ENCODE measurements at places on chromosomes 6 and 20.

- DNase-seq = no peak
Measured at GRCh38 chr6:53792973-53793317, 1.9 kb upstream of the LRRC1 start.

DNA sequence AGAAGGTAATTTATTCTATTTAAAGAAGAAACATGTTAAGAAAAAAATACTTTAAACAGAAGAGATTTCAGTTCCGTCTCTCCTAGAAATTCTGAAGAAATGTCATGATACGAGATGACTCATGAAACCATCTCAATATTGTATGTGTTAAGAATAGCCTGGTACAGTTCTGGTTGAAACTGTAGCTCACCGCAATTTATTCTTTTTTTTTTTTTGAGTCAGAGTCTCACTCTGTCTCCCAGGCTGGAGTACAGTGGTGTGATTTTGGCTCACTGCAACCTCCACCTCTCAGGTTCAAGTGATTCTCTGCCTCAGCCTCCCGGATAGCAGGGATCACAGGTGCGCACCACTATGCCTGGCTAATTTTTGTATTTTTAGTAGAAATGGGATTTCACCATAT lies 103.3 kb downstream of the ARHGAP18 start:
- no peak for DNase-seq

- no peak for DNase-seq
Measured at GRCh38 chr6:21753241-21754108, 159.9 kb downstream of the SOX4 start.

GRCh38 chr6:12423832-12424231 lies 133.7 kb downstream of the EDN1 start:
- no peak for DNase-seq

DNA sequence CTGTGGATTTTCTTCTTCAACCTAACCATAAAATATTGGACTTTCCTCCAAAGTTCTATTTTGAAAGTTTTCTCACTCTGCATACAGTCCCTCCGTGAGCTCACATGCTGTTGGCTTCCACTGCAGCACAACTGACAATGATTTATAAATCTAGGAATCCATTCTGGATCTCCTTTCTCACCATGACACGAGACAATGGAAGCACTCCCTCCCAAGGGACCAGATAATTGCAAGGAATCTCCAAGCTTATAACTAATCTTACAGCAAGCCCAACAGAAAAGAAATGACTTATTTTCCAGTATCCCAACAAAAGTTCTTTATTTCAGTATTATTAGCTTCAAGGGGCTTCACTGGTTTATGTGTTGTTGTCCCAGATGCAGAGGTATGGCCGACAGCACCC lies 729.0 kb downstream of the RFPL4B start:
- DNase-seq = no peak

DNA sequence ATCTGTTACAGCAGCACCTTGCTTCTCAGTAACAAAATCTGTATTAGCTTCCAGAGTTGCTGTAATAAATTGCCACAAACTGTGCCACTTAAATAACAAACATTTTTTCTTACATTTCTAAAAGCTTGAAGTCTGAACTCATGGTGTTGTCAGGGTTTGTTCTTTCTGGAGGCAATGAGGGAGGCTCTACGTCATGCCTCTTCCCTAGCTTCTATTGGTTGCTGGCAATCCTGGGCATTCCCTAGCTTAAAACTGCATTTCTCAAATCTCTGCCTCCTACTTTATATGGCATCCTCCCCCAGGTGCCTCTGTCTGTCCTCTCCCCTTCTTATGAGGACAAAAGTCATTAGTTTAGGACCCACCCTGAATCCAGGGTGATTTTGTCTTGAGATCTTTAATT lies 41.6 kb upstream of the TMEM244 start:
- DNase-seq = no peak

GRCh38 chr6:28446818-28447511 lies 3.7 kb upstream of the ZSCAN23 start:
- DNase-seq = no peak

DNA sequence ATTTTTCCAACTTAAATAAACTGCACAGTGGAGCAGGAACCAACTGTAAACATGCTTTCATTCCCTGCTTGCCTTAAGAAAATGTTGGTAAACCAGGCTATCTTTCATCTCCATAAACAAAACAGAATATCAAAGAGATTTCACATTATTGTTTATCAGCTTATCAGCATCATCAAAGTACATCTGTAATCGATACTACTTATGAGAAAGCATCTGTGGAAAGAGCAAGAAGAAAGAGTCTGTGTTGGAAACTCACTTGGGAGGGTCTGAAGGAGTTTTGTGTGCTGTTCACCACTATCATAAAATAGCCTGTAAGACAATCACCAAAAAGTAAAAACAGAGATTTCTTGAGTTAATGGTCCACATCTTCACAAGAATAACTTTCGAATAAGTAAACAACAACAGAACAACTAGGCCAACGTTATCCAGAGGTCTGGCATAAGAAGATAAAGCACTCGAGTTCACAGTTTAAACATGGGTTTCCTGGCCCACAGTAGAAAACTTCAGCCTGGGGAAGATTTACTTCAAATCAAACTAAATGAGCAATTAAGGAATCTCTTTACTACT lies 47.9 kb downstream of the EPB41L2 start:
- no peak for DNase-seq

GRCh38 chr20:43667341-43668132 lies 623 bp downstream of the MYBL2 start:
- no peak for DNase-seq

DNA sequence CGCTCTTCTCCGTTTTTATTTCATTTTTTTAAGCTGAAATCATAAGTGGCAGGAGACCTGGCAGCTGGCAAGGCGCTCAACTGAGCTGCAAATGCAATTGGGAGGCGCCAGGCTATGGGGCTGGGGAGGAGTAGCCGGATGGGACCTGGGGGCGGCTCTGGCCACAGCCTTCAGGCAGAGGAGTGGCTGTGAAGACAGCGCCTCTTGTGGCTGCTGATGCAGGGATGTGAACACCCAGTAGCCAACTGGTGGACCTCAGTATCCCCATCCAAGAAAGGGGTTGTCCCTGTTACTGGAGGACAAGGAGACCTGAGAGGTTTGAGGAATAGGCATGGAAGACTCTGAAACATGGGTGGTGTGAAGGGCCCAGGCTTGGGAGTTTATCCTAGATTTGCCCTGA lies 12.6 kb downstream of the KCNK17 start:
- no peak for DNase-seq

DNA sequence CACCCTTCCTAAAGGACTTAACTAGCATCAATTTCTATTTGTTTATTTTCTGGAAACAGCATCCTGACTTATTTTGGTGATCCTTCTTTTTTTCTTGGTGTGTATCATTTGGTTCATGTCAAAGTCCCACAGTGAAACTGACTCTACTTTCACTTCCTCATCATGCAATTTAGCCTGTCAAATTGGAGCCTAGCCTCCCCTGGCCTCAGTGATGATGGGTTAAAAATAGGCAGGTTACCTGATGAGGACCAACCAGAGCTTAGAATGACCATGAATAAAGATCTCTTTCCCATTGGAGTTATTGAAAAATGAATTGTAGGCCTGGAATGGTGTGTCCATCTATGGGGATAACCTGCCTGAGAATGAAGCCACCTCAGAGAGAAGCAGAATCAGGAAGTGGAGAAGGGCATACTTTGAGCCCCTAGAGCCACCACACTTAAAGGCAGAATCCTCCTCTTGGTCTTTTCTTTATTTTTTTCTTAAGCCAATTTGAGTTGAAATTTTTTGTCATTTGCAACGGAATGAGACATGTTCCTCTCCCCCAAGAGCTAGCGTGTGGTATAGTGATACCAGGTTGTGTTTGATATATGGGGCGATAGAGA lies 105.6 kb downstream of the BTBD3 start:
- DNase-seq = no peak

GRCh38 chr6:168305863-168306262 lies 13.7 kb downstream of the DACT2 start:
- DNase-seq = no peak

GRCh38 chr6:106098383-106099234 lies 12.5 kb downstream of the PRDM1 start:
- no peak for DNase-seq

- no peak for DNase-seq
Measured at GRCh38 chr20:62793757-62794006, 2.6 kb upstream of the MRGBP start.

DNA sequence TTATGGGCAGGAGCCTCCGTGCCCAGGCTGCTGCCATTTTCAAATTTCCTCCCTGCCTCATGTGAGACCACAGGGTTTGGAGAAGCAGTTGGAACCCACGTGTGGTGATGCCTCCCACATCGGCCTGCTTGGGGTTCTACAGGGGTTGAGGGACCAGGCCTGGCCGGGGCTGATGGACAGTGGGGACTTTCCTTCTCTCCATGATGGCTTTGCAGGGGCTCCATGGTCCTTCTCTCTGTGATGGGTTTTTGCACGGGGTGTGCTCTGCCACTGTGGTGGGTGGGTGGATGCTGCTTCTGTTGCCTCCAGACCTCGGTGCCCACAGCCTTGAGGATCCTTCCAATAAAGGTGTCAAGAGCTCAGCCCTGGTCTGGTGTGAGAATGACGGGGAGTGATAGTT lies 54.4 kb downstream of the ADNP start:
- DNase-seq = no peak

- no peak for DNase-seq
Measured at GRCh38 chr6:41177287-41177686, 14.4 kb upstream of the TREM2 start.

- DNase-seq = no peak
Measured at GRCh38 chr6:39215640-39216158, 13.6 kb downstream of the KCNK5 start.

DNA sequence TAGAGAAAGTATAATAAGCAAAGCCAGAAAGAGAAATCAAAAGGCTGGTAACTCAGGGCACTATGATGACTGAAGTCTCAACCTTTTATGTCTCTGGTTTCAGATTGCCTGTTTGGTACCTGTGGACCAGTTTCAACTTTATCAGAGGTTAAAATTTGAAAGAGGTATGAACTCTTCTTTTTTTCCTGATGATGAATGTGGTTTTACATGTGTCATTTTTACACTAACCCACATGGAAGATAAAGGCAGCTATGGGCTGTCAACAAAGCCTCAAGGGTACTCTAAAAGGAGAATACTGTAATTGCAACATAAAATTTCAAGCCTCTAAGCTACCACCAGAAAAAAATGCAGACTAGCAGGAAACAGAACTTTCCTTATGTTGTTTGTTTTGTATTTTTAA lies 52.4 kb downstream of the RNF144B start:
- DNase-seq = no peak

GRCh38 chr6:80380566-80380965 lies 274.1 kb downstream of the BCKDHB start:
- DNase-seq = no peak

All from fibroblast of skin of left quadriceps (primary cell).